CD4-positive, alpha-beta T cell treated with Interleukin-4 for 4 hours (primary cell): ENCODE measurements at places on chromosomes 16 and 17.

DNA sequence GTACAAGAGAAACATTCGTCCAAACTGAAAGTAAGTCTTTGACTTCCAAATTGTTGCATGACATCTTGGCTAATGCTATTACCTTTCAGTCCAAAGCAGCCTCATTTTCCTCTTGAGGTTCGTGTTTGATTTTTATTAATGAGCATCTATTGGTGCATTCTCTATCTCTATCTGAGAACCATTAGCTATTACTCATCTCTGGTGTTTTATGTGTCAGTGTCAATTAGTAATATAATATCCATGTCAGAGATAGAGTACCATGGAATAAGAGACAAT lies 388.1 kb upstream of the GOT2 start:
- DNase-seq: no peak

- DNase-seq: no peak
Measured at GRCh38 chr17:1521086-1521640, 4.8 kb upstream of the INPP5K start.

DNA sequence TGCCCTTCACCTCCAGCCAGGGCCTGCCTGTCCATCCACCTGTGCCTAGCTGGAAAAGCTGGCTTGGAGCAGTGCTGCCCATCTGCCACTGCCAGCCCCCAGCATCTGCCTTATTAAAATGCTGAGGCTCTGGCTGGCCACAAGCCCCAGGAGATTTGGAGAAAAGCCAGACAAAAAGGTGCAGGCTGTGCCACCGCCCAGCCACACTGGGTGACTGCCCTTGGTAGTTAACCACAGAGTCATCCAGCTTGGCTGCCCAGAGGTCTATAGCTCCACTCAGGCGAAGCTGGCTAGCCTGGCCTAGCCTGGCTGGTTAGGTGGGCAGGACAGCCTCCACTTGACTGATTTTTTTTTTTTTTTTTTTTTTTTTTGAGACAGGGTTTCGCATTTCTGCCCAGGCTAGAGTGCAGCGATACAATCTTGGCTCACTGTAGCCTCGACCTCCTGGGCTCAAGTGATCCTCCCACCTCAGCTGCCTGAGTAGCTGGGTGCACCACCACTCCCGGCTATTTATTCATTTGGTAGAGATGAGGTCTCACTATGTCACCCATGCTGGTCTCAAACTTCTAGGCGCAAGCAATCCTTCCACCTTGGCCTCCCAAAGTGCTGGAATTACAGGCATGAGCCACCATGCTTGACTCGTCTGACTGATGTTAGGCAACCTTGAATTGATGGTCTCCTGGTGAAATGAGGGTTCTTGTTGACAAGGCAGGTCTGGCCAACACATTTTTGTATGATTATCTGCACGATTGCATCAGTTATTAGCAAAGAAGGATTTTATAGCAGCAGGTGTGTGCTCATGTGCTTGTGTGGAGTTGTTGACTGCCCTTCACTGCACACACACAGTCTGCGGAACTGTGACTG lies 103.8 kb downstream of the RAB11FIP4 start:
- DNase-seq: no peak

- no peak for DNase-seq
Measured at GRCh38 chr16:50593410-50594150, 45.4 kb downstream of the NKD1 start.

- DNase-seq: no peak
Measured at GRCh38 chr17:58254803-58255202, 16.4 kb downstream of the LPO start.

DNA sequence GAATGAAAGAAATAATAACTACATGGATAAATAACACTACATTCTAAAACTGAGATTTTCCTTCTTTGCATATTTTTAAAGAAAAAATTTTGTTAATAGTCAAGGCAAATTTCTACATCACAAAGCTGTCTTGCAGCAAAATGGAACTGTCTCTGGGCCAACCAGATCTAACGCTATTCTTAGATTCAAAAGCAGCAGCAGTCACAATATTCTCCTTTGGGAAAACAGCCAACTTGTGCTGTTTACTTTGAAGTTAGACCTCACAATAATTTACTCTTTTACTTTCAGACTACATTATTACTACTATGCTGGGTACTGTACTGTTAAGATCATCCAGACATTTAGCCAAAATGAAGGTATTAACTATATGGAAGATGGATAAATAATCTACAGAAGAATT lies 189.1 kb downstream of the CEP112 start:
- DNase-seq: no peak

GRCh38 chr17:66287911-66288310 lies 14.5 kb upstream of the PRKCA start:
- DNase-seq: no peak

GRCh38 chr17:55652114-55652823 lies 70.4 kb downstream of the TMEM100 start:
- no peak for DNase-seq

GRCh38 chr16:85151603-85152413 lies 39.5 kb upstream of the CIBAR2 start:
- no peak for DNase-seq

GRCh38 chr16:30121741-30122571 lies 1.1 kb downstream of the MAPK3 start:
- no peak for DNase-seq

- DNase-seq: no peak
Measured at GRCh38 chr16:87391324-87391949, 699 bp upstream of the MAP1LC3B start.

GRCh38 chr16:11562941-11563340 lies 23.8 kb downstream of the LITAF start:
- DNase-seq: peak; percentile 38

DNA sequence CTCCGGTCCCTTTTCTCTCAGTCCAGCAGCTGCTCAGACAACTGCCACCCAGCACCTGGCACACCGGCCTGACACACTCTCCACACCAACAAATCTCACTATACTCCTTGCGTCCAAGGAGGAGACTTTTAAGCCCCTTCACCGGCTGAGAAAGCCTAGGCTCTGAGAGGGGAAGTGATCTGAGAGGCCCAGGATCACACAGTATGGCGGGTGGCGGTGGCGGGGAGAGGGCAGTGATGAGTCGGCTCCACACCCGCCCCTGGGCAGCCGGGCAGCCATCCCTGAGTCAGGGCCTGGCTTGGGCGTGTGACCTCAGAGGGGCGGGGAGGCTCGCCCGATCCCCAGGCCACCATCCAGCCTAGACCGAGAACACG lies 569 bp downstream of the FLII start:
- peak; percentile 41 for DNase-seq

- DNase-seq: no peak
Measured at GRCh38 chr17:2931876-2932275, 131.5 kb downstream of the OR1D5 start.

DNA sequence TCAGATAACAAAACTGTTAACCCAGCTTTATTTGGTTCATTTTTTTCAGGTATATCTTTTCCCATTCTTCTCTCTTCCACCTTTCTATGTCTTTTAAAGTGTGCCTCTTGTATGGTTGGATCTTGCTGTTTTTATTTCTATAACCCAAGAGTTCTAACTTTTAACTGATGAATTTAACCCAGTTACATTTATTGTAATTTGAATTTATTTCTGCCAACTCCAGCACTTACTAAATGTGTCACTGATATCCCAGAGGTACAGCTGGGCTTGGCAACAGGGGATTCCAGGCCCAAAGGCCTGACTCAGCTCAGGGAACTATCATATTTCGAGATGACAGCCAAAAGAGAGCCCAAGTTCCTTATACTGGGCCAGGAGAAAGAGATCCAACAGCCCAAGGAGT lies 200.1 kb downstream of the GSG1L start:
- no peak for DNase-seq

DNA sequence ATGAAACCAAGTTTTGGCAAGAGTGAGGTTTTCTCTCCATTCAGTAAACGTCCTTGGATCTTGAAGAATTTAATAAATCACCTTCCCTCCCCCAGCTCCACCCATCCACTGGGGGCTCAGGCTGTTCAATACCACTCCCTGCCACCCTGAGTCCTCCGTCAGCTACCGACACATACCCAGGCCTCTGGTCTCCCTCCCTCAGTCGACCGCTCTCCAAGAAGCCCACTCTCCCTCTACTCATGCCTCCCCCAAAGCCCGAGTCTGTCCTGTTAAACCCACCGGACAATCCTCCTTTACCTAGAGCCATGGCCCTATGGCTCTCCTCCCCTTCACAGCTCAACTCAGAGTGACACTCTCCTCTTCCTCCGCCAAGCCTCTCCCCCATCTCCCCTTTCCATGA lies 19.7 kb upstream of the SLC4A1 start:
- DNase-seq: no peak

- peak; percentile 31 for DNase-seq
Measured at GRCh38 chr17:67478401-67479041, 101.4 kb downstream of the PITPNC1 start.

GRCh38 chr17:28946239-28946638 lies 5.1 kb downstream of the PHF12 start:
- DNase-seq: peak; percentile 24

DNA sequence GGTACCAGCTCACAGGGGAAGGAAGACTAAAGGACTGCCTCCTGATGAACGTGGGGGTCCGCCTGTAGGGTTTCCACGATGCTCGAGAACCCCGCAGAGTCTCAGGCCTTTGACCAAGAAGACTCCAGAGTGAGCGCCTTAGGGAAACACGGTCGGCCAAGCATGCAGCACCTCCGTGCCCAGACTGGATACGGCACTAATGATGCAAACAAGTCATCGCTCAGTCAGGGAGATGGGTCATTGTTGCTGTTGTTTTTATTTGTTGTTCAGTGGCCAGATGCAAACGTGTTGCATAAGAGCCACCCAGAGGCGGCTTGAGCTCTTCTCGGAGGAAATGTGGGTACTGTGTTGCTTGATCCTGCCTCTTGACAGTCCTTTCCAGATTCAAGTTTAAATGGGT lies 19.3 kb upstream of the RBFOX3 start:
- DNase-seq: no peak

DNA sequence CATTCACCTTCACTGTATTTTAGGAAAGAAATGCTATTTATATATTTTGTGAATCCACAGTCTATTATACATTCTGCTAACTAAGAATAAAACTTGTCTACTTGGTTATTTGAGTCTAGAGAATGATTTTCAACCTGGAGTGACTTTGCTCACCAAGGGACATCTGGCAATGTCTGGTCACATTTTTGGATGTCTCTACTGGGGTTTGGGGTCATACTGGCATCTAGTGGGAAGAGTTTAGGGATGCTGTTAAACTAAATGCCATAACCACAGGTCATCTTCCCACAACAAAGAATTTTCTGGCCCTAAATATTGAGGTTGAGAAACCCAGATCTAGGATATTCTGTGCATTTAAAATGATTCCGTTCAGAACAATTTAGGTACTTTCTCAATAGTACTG lies 26.0 kb downstream of the KCNJ16 start:
- DNase-seq: no peak

DNA sequence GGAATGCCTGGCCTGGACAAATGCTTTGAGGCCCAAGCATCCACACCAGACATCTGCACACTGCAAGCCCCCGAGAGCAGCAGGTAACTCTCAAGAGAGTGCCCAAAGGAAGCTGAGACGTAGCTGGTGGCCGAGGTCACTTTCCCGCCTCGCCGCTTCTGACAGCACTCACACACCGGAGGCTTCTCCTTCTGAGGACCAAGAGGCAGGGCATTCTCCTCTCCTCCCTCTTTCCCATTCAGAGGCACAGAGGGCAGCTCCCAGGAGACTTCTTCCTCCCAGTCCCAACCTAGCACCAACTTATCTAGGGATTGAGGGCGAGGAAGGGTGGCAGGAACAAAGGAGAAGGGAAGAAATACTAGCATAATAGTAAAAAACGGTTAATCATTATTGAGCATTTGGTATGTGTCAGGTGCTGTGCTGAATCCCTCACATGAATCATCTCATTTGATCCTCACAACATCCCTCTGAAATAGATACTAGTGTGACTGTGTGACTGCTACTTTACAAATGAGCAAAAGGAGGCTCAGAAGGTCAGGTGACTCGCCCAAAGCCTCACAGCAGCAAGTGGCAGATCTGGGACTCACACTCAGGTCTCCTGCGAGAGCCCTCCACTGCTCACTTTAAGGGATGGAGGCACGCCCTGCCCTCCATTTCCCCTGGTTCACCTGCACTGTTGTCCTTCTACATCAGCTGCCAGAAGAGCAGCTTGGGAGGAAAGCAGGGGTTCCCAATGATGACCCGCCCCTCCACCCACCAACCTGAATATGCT lies 41.8 kb downstream of the MYO18A start:
- peak; percentile 86 for DNase-seq

GRCh38 chr17:57971572-57971971 lies 16.4 kb upstream of the CUEDC1 start:
- DNase-seq: no peak

DNA sequence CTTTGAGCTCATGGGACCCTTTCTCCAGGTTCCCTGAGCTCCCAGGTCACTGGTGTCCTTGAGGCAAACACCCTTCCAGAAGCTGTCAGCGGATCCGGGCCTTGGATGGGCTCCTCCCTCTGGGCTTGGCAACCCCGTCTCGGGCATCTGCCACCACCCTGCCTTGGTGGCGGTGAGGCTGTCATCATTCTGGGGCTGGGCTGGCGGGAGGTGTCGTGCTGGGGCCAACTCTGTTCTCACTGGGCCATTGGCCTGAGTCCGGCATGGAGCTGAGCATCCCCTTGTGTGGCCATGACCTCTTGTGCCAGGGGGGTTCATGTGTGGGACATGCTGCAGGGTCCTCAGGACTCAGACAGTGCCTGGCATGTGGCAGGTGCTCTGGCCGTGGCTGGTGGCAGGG lies 197.6 kb downstream of the LAT start:
- no peak for DNase-seq

- no peak for DNase-seq
Measured at GRCh38 chr17:83173914-83174361, 94.5 kb downstream of the METRNL start.

GRCh38 chr17:30788918-30789317 lies 35.6 kb downstream of the CRLF3 start:
- DNase-seq: no peak

- DNase-seq: peak; percentile 73
Measured at GRCh38 chr17:78176548-78177025, 8.2 kb downstream of the SYNGR2 start.

DNA sequence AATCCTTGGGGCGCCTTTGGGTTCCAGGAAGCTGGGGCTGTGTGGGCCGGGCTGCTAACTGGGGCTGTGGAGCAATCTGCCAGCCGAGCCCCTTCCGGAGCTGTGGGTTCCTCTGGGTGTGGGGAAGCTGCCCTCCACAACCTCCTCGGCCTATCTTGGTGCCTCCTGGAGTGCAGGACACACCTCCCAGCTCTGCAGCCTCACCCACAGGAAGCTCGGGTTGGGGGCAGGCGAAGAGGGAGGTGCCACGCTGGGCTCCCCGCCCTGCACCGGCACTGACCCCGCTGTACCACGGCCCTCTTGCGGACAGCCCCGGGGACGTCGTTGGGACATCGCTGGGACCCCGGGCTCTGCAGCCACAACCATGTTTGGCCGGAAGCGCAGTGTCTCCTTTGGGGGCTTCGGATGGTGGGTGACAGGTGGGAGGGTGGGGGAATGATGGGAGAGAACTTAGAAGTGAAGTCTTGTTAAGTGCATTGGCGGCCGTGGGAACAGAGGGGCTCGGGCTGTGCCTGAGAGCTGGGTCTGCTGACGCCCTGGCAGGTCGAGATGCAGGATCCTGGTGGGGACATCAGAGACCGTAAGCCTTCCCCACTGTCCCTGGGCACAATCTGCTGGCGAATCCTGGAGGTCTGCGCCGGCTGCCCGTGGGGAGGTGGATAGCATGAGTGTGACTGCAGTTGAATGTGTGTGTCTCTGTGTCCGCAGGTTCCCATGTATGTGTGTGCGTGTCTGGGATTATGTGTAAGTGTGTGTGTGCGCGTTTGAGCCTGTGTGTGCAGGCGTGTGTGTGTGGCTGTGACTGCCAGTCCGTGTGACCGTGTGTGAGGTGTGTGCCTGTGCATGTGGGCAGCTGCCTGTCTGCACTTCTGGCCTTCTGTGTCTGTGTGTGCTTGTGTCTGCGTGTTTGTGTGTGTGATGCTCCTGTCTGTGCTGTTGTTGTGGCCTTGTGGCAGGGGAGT lies at the start of gene RAP1GAP2:
Gene RAP1GAP2 (plus strand): TSS at position 275 of the 962 bp plus-strand sequence. CDS start 90 bp downstream, at position 365.
- peak; percentile 78 for DNase-seq

- DNase-seq: no peak
Measured at GRCh38 chr16:50261160-50261706, 5.1 kb upstream of the ADCY7 start.
